ENCODE measurements at places on chromosomes 3 and 15.
A peak's percentile ranks its signal among the peaks of the same experiment; 100 is the strongest.

- DNase-seq, result no peak
These were observed 275.5 kb downstream of the CNTN3 start for GRCh38 chr3:74338998-74339397.

GRCh38 chr15:85759376-85759775 is 35.3 kb downstream of the KLHL25 start:
- no peak for DNase-seq

DNA sequence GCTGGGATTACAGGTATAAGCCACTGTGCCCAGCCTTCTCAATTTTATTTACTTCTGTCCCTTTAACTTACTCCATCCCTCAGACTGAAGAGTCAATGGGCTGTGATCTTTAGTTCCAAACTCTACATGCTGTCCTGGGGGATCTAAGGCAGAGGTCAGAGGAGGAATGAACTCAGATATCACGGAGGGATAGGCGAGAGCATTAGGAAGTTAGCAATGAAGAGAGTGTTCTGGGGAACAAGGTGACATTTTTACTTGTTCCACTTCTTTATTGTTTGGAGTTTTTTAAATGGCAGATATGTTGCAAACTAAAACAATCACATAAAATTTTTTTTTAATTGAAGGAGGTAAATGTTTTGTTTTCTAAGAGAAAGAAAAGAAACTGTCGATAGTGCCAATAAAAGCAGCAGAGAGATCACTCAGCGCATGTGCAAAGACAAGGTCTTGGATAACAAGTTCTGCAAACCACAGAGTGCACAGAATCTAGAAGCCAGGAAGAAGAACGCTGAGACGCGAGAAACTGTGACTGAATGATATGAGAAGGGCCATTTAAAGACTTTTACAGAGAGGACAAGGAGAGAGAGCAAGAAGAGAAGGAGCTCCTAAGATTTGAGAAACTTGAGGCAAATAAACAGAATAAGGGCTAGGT is 10.8 kb upstream of the CA12 start:
- no peak for DNase-seq

- DNase-seq, result peak; percentile 1
These were observed 844 bp upstream of the PFN2 start for GRCh38 chr3:149971403-149972075.

GRCh38 chr15:68330416-68330815 is 52.9 kb downstream of the FEM1B start:
- DNase-seq, result no peak

DNA sequence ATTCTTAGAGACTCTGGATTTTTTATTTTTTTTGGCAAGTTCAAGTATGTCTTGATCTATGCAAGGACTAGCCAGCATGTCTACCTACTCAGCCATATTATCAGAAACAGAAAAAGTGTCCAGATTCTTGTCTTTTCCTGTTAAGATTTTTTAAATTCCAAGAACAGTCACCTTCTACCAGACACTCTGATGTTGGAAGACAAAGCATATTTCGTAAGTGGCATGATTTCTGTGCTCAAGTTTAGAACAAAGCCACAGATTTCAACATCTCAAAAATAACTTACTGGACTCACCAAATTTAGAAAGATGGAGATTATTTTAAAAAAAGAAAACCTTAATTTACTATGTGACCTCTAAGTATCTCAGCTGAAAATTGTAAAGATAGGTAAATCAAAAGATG is 61.9 kb downstream of the GOLGA6L7 start:
- no peak for DNase-seq

DNA sequence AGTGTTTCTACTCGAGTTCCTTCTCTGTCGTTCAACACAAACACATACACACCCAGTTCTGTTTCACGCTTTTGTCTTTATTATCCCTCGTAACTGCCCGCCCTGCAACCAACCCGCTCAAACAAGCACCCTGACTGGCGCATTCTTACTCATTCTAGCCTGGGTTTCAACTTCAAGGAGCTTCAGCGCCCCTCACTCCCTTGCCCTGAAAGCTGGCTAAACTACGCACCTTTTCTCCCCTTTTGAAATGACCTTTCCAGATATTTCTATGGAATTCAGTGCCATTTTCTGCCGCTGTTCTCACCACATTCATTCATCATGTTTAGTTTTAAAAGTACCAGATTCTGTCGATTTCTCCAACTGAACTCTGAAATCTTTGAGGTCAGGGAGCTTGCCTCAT is 653 bp upstream of the MFSD1 start:
- DNase-seq, result no peak

DNA sequence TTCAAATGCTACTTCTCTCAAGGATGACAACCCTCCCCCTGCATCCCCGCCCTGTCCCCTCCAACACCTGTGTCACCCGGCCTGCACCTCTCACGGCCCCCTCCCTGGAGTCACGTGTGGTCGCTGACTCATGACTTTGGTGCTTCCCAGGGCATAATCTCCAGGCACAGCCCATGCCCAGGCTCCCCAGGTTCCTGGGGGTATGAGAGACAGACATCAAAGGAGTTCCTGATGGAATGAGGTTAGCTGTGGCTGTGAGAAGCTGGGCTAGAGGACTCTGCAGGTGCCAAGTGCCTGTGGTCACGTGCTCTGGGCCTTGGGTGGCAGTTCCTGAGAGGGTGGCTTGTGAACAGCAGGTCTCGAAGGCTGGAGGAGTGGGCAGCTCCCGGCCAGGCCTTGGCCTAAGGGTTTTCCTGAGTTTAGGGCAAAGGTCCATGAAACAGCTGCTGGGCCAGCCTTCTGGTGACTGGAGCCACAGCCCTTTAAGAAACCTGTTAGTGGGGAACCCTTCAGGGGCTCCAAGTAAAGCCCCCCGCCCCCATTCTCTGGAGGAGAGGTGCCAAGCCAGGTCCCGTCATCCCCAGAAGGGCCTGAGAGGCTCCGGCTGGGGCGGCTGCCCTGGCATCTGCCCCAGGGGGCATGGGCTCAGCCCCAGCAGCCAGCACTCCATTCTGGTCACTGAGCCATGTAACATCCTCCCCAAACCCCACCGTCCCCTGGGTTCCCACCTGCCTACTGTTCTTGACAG is 230.0 kb downstream of the XXYLT1 start:
- DNase-seq, result no peak

DNA sequence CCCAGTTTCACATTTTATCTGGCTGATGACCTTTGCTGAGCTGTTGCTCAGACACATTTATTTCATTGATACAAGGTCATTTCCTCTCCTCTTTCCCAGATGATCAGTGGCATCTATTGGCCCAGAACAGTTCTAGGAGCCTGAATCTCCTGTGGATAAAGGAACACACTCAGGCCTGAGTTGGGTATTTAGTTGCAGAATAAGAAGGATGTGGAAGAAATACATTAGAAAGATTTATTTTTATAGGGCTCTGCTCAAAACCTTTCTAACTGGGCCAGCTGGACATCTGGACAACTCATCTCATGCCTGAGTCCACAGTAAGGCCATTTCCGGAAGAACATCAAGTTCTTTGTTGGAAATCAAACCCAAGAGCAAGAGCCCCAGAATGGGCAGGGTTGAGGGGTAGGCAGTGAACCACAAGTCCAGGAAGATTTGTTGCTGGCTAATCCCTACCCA is 19.7 kb upstream of the MFGE8 start:
- no peak for DNase-seq

DNA sequence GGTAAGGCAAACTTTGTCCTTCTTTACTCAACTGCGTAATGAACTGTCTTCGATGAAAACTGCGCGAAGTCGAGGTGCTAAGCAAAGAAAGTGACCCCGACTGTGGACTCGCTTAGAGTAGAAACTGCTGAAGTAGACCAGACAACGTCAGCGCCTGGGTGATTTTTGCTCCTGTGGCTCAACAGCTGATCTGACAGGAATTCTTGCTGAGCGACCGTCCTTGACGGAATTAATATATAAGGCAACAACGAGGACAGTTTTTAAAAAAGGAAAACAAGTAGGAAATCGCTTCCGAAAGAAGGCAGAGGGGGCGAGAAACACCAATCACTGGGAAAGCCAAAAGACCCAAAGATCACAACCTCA is 541 bp downstream of the RPS27L start:
- DNase-seq, result no peak

- DNase-seq, result no peak
These were observed 87.6 kb upstream of the ACP3 start for GRCh38 chr3:132229641-132230040.

DNA sequence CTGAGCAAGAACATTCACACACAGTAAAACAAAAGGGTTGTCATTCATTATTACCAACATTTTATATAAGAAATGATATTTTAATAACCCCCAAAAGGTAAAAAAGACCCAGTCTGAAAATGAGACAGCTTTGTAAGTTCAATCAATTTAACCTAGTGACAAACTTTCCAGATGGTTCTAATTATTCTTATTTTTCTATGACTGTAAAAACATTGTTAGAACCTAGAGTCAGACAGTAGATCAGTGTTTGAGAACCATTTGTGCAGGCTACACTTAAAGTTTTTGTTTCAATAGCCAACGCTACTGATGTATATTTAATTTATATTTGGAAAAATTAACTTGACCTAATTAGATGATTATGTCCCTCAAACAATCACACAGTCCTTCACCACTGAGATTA is 708.4 kb upstream of the CBLB start:
- no peak for DNase-seq

DNA sequence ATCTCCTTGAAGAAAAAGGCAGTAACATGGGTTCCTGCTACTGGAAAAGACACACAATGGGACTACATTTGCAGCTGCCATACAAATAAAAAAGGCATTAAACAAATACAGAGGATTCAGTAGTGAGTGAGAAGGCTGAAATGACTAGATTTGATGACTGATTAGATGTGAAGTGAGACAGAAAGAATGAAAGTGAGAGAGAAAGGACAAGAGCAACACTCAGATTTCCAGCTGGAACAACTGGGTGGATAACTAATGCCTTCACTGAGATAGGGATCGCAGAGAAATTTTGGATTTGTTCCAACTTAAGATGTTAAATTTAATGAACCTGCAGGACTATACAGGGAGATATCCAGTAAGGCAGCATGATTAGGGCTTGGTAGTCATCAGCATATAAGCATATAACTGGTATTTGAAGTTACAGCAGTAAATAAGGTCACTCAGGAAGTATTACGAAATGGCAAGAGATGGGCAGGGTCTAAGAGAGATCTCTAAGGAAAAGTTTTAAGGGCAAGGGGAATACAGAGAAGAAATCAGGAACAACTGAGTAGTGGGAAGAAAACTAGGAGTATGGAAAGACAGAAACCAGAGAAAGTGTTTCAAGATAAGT is 8.2 kb downstream of the OSBPL11 start:
- no peak for DNase-seq

DNA sequence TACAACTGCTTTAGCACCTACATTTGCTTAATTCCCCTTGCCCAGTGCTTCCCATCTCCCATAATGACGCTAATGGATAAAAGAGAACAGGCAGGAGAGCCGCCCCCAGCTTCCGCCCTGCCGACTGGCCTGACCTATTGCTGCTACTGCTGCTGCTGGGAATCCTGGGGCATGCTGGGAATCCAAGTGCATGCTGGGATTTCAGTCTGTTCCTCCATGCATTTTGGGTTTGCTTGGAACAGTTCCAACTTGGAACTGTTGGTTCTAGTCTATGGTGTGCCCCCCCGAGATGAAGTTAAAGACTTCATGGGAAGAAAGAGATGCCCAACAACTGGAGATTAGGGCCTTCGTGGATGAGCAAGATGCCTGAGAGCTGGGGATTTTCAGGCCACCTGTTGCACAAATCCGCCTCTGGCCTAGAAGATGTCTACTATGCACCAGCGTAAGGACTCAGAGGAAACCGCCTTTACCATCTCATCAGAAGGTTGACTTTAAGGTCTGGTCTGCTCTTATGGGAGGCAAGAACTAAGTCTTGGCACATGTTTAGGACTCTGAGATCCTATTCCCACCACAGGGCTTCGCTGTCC is 29.0 kb downstream of the HAPLN3 start:
- no peak for DNase-seq

GRCh38 chr3:79543218-79543982 is 224.4 kb downstream of the ROBO1 start:
- no peak for DNase-seq

DNA sequence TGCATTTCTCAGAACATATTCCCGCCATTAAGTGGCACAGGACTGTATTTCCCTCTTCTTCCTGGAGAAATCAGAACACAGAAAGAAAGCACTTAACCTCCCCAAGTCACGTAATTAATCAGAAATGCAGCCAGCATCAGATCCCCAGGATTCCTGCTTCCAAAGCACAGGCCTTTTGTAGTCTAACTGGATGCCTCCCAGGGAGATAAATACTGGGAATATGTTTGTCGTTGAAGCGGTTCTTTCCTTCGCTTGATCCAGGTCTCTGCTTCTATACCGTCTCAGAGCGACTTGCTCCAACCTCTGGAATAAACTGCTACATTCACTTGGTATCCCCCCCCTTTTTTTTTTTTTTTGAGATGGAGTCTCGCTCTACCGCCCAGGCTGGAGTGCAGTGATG is 198.6 kb downstream of the KBTBD8 start:
- DNase-seq, result no peak

DNA sequence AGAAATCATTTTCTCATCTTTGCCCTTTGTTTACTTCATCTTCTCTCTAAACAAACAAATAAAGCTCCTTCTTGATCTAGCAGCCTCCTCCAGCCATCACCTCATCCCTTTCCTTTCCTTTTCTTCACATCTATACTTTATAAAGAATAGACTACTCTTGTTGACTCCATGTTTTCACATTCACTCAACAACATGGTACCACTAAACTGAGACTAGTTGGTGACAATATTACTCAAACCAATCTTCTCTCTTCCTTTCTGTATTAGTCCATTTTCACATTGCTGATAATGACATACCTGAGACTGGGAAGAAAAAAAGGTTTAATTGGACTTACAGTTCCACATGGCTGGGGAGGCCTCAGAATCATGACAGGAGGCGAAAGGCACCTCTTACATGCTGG is 324.7 kb downstream of the SOX2 start:
- DNase-seq, result no peak

- no peak for DNase-seq
These were observed 93.2 kb upstream of the MEF2A start for GRCh38 chr15:99472416-99473145.

- DNase-seq, result no peak
These were observed 39.8 kb downstream of the PCSK6 start for GRCh38 chr15:101449471-101450402.

DNA sequence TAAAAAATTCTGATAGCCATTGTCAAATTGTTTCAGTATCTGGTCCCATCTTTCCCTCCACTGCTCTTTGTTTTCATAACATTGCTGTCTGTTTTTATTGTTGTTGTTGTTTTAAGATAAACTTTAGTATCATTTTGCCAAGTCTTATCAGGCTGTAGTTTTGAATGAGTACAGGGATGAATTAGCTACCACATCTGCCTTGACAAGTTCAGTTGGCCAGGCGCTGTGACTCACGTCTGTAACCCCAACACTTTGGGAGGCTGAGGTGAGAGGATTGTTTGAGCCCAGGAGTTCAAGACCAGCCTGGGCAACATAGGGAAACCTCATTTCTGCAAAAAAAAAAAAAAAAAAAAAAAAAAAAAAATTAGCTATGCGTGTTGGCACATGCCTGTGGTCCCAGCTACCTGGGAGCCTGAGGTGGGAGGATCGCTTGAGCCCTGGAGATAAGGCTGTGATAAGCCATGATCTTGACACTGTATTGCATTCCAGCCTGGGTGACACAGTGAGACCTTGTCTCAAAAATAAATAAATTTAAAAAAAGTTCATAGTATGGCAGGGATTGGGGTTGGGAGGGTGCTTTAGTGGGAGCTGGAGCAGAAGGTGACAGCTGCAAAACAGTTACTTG is 8.3 kb upstream of the ANKDD1A start:
- DNase-seq, result no peak
